ENCODE measurements at places on chromosomes 6 and 20.

- DNase-seq: no peak
These were observed 25.2 kb downstream of the HLA-A start for GRCh38 chr6:29967379-29968010.

DNA sequence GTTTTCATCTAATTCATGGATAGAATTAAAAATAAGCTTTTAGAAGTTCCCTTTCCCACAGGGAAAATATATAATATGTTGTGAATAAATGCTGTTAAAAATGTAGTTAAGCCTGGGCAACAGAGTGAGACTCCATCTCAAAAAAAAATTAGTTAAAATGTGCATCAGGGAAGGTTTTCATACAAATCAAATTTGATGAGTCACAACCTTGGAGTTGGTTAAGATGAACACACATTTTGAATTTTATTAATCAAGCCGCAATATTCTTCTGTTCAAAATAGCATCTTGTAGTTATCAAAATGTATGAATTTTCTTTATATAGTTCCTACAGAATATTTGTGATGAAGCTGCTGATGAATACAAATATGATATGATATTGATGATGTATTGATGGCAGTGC lies 30.9 kb upstream of the SERPINB9 start:
- DNase-seq: no peak

DNA sequence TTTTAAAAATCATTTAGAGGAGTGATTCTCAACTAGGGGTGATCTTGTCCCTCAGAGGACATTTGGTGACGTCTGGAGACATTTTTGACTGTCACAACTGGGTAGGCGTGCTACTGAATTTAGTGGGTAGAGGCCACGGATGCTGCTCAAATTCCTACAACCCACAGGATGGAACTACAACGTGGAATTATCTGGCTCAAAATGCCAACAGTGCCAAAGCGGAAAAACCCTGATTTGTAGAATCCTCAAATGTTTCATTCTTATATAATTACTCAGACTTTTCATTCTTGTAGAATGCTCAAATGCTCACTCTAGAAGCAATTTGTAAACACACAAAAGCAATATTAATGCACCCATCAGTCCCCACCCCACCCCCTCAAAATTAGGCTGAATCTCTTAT lies 229.8 kb downstream of the ZMYND8 start:
- no peak for DNase-seq

DNA sequence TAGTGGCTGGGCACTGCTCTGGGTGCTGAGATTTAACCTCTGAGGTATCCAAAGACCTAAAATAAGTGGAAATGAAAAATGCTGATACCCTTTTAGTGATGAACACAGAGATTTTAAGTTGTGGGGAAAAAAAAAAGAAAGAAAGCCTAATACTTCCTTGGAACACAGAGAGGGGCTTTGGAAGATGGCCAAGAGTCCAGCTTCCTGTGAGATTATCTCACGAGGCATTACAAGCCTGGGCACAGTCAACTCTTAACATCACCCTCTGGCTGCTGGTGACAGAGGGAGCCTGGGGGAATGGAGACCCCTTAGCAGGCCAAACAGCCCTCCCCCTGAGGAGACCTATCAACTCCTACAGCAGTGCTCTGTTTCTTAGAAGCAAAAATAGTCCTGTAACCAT lies 19.7 kb downstream of the BTN2A1 start:
- DNase-seq: no peak

- DNase-seq: no peak
These were observed 14.1 kb upstream of the OSER1 start for GRCh38 chr20:44224637-44225036.

GRCh38 chr6:36128793-36129192 lies 1.5 kb upstream of the MAPK13 start:
- DNase-seq: no peak

DNA sequence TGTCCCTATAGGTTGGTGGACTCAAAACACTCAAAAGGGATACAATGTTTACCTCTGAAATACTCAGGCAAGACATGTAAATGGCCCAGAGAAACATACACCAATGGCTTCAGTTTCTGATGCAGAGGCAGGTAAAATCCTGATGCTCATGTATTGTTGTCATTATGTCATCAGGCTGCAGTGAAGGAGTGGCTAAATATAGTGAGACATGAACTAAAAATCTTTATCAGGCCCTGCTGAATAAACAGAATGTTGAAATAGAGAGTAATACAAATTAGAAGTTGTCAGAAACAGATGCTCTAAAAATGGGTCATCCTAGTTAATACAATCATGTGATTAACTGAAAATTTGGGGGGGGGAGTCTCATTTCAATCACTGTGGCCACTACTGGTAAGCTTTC lies 20.4 kb downstream of the PTPRK start:
- DNase-seq: no peak

GRCh38 chr20:33896509-33896908 lies 85.4 kb downstream of the CHMP4B start:
- no peak for DNase-seq

- peak; percentile 83 for DNase-seq
These were observed 26.1 kb downstream of the BFSP1 start for GRCh38 chr20:17504898-17505635.

GRCh38 chr6:40722091-40722490 lies 134.9 kb upstream of the LRFN2 start:
- DNase-seq: no peak

- DNase-seq: peak; percentile 24
These were observed 253.2 kb downstream of the PLCB1 start for GRCh38 chr20:8385247-8385646.

- DNase-seq: no peak
These were observed 85.1 kb upstream of the PTPN1 start for GRCh38 chr20:50425076-50425475.

- no peak for DNase-seq
These were observed 61.9 kb downstream of the GPR6 start for GRCh38 chr6:110039981-110040383.

DNA sequence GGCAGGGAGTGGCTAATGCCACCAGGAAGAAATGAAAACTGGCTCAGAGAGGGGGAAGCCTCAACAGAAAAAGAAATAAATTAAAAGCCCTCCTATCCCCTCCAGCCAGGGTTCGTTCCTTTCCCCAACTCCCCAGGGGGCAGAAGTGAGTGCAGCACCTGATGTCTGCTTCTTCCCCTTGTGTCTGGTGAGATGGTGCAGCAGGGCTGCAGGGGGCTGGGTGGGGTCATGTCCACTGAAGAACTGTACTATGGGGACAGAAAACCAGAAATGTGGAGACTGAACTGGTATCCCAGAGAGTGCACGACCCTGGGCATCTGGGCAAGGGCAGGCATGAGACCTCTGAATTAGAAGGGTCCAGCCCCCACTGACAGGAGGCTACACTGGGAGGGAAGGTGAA lies 4.0 kb downstream of the EGFL8 start:
- DNase-seq: no peak

- no peak for DNase-seq
These were observed 175.0 kb downstream of the CARMIL1 start for GRCh38 chr6:25454136-25454535.

DNA sequence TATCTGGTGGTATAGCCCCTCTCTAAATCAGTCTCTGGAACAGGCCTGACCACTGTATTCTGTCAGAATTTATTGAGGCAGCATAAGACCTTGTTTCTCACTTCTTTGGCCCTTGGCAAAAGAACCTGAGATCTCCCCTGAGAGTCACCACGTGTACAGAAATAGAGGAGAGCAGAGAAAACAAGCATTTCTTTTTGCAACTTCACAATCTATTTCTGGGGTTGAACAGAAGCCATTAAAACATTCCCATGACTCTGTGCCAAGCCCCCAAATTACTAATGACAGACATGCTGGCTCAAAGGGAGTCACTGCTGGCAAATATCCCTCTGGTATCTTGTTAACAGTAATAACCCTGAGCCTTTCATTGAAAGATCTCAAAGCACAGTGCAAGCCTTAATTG lies 395.3 kb downstream of the MAFB start:
- DNase-seq: no peak

GRCh38 chr20:18428490-18429173 lies 38.2 kb downstream of the DZANK1 start:
- DNase-seq: no peak

DNA sequence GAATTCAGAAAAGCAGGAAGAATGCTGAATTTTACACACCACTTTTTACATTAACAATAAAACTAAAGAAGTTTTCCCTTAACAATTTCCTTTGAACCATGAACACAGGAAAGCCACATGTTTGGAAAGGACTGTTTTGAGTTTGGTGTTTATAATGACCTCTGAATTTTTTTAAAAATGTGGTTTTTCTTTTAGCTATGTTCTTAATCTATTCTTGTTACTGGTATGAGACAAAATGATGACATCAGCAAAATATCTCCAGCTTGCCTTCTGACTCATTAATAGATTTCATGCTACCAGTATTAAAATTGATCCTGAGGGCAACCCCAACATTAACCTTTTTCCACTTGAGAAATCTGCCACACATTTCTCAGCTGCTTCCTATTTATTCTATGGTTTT lies 217.5 kb upstream of the THEMIS start:
- no peak for DNase-seq

- DNase-seq: no peak
These were observed 490.0 kb downstream of the GRIK2 start for GRCh38 chr6:101883505-101883904.

GRCh38 chr6:35181308-35181932 lies 32.3 kb upstream of the SCUBE3 start:
- DNase-seq: no peak

DNA sequence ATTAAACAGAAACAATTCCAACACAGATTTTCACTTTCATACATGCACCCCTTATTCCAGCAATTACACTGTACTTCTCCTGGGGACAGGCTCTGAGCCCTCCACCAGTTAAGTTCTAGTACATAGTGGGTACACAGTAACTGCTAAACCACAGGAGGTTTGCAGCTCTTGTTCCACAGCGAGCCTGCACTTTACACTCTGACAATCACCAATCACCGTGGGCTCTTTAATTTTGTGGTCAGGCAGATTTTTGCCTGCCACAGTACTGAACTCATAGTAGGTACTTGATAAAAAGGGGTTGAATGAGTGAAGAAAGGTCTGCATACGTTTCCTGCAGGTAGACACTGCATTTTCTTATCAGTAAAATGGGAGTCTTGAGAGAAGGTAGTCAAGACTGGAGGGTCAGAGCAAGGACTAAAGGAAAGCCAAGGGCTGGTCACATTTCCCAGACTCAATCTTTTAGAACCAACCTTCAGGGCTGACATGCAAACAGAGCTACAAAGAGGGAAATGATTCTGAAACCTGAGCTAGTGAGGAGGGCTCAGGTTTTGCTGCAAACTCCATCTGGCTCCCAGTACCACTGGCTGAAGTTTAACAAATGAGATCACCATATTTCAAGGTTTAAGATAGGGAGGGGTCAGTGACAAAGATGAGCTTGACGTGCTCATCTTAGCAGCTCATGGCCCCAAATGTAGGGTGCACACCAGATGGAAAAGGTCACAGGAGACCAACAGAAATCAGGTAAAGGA lies 404.6 kb downstream of the BTBD9 start:
- DNase-seq: no peak

DNA sequence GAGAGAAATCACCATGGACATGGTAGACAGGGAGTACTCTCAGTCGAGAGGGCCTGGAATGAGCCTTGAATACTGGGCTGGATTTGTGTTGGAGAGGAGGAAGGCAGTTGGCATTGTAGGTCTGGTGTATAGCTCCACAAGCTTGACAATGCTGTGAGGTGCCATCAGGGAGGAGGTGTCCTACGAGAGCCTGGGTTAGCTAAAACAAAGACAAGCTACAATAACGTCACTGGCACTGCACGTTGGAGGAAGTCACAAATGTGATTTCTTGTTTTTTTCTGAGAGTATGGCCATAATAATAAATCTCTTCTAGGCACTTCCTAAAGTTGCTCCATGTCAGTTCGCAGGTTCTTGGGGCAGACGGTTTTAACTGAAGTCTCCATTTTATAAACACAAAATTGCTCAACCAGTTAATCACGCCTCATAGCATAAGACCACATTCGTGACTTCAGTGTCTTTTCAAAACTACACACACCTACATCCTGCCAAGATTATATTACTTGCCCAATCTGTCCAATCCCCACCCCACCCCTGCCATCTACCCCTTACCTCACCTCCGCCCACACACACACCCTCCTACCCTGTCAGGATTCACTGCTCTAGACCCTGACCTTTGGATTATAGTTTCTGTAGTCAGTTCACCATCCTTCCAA lies 4.4 kb upstream of the HLA-DMB start:
- no peak for DNase-seq

DNA sequence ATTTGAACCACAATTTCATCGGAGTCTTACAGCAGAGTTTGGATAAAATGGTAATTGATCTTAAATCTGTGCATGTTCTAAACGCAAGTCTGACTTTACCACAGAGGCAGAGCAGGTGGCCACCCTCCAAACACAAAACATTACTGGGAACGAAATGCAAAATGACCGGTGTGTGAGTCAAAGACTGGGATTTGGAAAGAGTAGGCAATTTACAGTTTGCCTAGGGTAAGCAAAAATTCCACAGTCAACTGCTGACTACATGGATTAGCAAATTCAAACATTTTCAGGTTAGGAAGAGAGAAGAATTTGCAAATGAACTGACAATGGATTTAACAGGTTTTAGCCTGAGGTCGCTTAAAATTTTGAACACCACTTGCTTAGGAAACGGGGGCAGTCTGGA lies 444.4 kb downstream of the HDGFL1 start:
- no peak for DNase-seq

DNA sequence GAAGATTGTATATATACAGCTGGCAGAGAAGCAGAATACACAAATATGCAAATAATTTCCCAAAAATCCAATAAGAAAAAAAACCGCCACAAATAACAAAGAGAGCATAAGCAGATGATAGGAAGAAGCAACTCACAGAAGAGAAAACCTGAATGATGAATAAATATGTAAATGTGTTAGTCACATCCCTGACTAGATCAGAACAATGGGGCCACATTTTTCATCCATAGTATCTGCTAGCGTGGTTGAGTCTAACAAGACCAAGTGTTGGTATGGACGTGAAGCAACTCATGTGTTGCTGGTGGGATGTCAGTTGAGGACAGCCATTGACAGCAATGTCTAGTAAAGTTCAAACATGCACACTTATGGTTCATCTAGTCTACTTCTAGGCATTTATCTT lies 3.9 kb upstream of the SLC22A3 start:
- DNase-seq: no peak

GRCh38 chr20:51512645-51513044 lies 29.9 kb downstream of the NFATC2 start:
- DNase-seq: no peak

- no peak for DNase-seq
These were observed 67.9 kb upstream of the STX16 start for GRCh38 chr20:58583176-58583575.

- DNase-seq: no peak
These were observed 140.3 kb upstream of the RUNX2 start for GRCh38 chr6:45187836-45188235.

All from retina (tissue), 1 donor.